Left renal pelvis (tissue), 4 donors: ENCODE measurements at places on chromosomes 4 and X. TPM values are rescaled to one million over a fixed set of nuclear protein-coding genes. Genes with fewer than 3 reads are reported as not detected.

- DNase-seq = no peak
These were observed 21.3 kb downstream of the ARHGAP24 start for GRCh38 chr4:85496126-85496849.

The GDPD2 gene
- polyA plus RNA-seq = 1.9 TPM

DNA sequence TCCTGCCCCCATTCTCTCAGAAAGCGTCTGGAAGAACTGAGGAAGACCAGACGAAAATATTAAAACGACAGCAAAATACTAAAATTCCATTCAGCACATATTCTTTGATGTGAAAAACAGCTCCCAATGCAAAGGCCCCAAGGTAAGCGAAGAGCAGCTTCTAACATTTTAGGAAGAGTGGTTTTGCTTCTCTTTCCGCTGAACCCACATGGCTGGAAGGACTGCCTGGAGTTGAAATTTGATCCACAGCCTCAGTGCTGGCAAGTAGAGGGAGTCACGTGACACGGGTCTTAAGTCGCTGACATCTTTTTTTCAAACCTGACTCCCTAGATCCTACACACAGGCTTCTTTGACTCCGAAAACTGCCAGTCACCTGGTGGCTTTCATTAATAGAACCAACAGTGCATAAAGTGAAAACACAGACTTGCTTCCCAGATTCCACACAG is at the start of gene FAM13A:
Gene FAM13A (minus strand): TSS at position 233 of the 446 bp plus-strand sequence. CDS start 221 bp downstream, at position 12.
- DNase-seq = peak; percentile 92

DNA sequence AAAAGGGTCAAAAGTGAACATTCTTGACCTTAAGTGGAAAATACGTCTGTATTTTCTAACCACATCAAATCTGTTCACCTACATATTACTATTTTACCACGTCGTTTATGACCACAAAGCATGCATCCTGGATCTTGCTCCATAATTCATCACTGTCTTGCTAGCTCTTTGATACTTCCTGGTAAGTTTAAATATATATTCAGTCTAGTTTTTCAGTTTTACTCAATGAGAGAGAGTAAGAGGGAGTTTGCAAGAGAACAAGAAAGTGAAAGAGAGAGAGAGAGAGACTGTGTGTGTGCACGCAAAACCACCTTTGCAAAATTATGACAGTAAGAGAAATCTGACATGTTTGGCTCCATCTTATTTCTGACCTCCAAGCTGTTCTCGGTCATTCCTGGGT is 173.7 kb upstream of the GALNTL6 start:
- DNase-seq = no peak

DNA sequence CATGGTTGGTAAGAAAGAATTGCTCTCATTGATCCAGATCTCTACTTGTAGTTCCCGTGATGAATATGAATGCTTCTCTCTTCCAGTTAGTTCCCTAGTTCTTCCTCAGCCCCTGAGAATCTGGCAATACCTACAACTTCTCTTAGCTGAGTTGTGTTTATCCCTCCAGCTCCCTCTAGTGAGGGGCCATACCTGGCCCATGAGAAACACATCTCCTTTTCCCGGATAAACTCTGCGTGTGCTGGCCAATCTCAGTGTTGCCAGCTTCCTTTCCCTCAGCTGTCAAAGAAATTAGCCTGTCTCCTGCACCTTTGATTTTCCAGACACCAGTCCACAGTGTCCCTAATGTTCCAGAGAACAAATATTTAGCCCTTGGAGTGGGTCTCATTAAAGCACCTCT is 5.7 kb downstream of the CBLL2 start:
- no peak for DNase-seq

The VCX2 gene
- polyA plus RNA-seq = not detected

GRCh38 chr4:108398316-108398715 is 222.1 kb upstream of the RPL34 start:
- peak; percentile 16 for DNase-seq

The SPIN2A gene
- polyA plus RNA-seq = 9.3 TPM

The SMR3B gene
- polyA plus RNA-seq = not detected
